Activated T-helper 1 cell treated with anti-CD3 and anti-CD28 coated beads, Interleukin-12 subunit alpha, Interleukin-12 subunit beta, Interleukin-2, Interleukin-4 antibody, amounts not matched to agents 30 ng/mL and 10 ng/mL and 1 ng/mL, durations not matched to agents 14 hours and 24 hours and 36 hours (primary cell): ENCODE measurements at places on chromosomes 16 and 17. TPM values are rescaled to one million over a fixed set of nuclear protein-coding genes. Genes with fewer than 3 reads are reported as not detected.
A peak's percentile ranks its signal among the peaks of the same experiment; 100 is the strongest.

- no peak for DNase-seq
These were observed 19.4 kb downstream of the SLC47A1 start for GRCh38 chr17:19553036-19553435.

The AATK gene
- total RNA-seq: 0.61 and 0.62 TPM in 2 replicates

The PRR29 gene
- total RNA-seq: 0.44 and 0.91 TPM in 2 replicates

DNA sequence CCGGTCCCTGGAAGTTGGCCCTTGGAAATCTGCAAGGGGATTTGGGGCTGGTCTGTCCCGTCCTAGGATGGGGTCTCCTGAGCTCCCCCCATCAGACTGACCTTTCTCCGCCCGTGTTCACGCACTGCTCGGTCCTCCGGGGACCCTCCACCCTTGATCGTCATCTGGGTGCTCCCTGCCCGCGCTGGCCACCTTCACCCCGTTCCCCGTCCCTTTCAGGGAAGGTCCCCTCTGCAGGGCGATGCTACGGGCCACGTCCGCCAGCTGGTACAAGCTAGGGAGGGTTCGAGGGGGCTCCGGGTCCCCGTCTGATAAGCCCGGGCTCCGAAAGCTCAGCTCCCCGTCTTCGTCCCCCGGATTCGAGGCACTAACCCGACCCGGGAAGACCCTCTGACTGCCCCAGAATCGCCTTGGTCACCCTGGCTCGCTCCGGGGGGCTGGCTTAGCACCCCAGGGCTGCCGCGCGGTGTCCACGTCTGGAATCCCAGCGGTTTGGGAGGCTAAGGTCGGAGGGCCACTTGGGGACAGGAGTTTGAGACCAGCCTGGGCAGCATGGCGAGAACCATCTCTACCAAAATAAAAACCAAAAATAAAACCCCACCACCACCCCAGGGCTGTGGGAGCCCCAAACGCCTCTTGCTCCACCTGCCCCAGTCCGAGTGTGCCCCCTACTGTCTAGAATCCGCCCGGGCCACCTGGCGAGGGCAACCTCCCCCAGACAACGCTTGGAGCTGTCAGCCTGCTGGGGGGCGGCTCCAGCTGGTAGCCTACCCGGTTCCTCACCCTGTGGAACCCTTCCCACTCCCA lies 1.1 kb upstream of the SLC43A2 start:
- DNase-seq: peak; percentile 62

GRCh38 chr17:72458301-72458700 lies 337.5 kb downstream of the SOX9 start:
- DNase-seq: no peak

- DNase-seq: no peak
These were observed 1.9 kb upstream of the ITGAL start for GRCh38 chr16:30470632-30470995.

DNA sequence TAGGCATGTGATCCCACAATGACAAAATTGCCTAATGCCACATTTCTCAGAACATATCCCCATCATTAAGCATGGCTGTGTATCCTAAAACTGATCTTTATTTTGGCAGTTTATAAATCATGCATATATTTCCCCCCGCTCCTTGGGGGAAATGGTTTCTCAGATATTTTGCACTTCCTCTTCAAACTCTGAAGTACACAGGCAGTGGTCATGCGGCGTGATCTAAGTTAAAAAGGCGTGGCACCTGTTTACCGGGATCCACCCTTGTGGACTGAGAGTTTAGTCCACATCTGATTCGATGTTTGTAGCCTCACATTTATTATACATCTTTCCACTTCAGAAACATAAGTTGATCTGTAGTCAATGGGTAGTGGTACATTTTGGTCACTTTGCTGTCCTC lies 51.4 kb downstream of the USP10 start:
- no peak for DNase-seq

The SYNGR3 gene
- total RNA-seq: 21.2 and 26.3 TPM in 2 replicates

The TBX2 gene
- not detected in 2 replicates for total RNA-seq

DNA sequence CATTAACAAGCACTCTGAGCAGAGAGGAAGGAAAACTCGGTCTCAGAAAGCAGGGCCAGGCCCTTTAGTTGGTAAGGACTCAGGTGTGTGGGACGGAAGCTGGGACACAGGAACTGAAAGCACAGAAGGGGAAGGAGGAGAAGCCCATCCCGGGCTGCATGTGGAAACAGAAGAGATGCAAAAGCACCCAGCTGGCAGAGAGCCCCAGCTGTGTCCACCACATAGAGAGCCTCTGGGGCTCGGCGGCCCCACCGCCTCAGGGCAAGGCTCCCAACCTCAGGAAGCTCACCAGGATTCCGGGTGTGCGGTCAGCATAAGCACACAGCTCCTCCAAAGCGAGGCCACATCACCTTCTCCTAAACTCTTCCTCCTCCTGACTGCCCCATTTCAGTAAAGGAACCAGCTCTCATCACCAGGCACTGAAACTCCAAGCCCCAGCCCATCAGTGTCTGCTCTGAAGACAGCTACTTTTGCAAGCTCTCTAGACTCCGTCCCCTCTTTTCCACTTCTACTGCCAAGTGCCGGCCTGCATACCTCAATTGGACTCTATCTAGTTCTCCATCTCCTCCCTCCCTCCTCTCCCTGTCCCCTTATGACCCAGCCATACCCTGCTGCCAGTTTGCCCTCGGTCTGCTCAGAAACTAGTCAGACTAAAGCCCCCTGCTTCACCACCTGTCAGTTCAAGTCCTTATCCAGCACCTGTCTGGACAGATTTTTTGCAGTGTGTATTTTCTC lies 6.0 kb downstream of the ST3GAL2 start:
- no peak for DNase-seq

GRCh38 chr17:65455972-65456343 lies 105.5 kb downstream of the AXIN2 start:
- no peak for DNase-seq

- no peak for DNase-seq
These were observed 111.9 kb downstream of the XYLT1 start for GRCh38 chr16:17358846-17359245.

- DNase-seq: no peak
These were observed 2.9 kb downstream of the PYCR1 start for GRCh38 chr17:81934098-81934757.

The FN3K gene
- 1.9 and 2.7 TPM in 2 replicates for total RNA-seq

The CDK5RAP3 gene
- total RNA-seq: 190 and 200 TPM in 2 replicates

- no peak for DNase-seq
These were observed 36.0 kb downstream of the ARHGAP23 start for GRCh38 chr17:38464251-38464722.

DNA sequence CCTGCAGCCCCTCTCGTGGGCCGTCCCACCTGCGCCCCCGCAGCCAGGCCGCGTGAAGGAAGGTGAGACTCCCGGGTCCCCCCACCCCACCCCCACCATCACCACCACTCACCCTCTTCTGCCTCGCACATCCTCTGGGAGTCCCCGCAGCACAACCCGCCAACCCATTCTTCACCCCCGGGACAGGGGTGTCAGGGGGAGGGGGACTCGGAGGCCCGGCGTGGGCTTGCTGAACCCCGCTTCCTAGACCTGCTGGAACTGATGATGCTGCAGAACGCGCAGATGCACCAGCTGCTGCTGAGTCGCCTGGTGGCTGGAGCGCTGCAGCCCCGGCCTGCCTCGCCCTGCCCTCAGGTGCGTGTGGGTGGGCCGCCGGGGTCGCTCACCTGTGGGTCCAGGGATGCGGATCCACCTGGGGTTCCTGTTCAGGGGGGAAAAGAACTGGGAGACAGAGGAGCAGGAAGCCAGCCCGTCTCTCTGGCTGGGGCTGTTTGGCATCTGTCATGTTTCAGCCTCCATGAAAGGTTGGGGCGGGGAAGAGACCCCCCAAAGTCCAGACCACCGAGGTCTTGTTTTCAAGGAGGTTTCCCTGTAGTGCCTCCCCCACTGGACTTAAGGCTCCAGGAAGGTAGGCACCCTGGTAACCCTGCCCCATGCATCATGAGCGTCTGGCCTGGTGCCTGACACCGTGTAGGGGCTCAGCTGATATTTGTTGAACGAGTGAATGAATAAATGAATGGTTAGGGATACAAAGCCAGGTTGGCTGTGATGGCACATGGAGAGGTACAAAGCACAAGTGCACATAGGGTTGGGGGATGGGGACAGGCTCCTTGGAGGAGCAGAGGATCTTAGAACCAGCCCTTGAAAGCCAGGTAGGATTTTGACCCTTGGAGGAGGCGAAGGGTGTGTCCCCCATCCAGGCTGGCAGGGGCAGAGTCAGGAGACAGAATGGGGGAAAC lies 849 bp downstream of the PRR29 start:
- no peak for DNase-seq

The PFN1 gene
- 1,423 and 1,429 TPM in 2 replicates for total RNA-seq

The RNF227 gene
- 6.2 and 6.3 TPM in 2 replicates for total RNA-seq

DNA sequence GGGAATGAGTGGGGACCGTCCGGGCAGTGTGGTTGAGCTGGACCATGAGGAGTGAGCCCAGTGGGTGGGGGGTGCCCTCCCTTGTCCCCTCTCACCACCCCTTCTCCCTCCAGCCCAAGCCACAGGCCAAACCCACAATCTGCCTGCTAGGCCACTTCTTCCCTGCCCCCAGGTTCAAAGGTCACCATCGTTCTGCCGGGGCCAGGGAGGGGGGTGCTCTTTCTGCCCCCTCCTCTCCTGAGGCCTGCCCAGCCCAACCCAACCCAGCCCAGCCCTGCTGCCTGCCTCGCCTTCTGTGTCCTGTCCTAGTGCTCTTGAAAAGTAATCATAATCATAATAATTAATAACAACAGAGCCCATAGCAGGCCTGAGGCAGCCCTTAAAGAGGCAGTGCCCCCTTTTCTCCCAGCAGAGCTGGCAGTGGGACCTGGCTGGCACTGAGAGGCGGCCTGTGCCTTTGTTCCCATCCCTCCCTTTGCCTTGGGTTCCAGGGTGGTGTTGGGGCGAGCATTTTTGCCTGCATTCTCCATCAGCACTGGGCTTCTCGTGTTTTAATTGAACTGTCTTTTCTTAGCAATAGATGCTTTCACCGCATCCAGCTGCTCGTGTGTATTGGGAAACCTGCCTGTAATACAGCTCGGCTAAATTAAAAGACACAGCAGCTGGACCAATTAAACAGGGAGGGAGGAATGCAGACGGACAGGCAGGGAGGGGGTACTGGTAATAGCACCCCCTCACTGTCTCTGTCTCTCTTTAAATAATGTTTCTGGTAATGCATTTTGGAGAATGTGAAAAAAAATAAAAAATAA lies 46.8 kb downstream of the SREBF1 start:
- no peak for DNase-seq

DNA sequence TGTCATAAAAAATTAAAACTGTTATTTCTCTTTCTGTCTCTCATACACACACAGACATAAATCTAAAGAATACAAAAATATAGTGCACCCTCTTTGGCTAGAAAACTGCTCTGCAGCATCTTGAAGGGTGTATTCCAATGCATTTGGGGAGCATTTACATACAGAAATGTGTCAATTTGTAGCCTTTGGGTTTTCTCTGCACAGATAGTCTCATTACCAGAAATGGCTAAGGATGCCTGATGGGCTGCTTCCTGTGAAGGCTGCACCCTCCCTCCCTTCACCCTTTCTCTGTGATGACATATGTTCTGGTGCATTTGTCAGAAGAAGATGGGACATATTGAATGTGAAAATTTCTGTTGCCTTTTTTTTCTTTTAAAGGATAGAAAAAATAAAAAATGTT lies 1239.3 kb downstream of the CDH11 start:
- DNase-seq: no peak

GRCh38 chr16:84004442-84004841 lies 36.4 kb downstream of the NECAB2 start:
- no peak for DNase-seq

The BCAS3 gene
- 8.3 and 8.5 TPM in 2 replicates for total RNA-seq

DNA sequence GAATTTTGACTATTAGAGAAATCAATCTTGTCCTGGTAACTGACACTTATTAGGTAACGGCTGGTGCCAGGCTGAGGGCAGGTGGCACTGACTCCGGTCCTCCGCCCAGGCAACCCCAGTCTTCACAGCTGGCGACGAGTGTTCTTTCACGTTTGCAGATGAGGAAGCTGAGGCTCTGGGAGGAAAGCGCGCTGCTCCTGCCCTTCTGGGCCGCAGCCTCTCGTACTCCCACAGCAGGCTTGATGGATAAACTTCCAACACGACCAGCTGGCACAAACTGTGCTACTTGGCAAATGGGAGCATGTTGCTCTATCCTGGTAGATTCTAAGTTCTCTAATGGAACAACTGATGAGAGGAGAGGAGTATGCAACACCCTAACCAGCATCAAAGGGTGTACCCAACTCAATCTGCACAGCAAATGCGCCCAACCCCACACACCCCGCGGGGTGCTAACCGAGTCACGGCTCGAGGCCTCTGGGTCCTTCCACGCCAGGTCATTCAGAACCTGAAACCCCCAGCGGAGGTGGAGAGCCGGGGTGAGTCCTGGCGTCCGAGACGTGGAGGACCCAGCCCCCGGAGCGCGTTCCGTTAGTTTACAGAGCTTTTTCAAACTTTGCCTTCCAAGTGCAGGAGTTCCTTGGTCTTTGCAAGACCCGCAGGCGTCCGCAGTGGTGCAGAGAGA lies 477 bp upstream of the SLC47A1 start:
- no peak for DNase-seq

GRCh38 chr17:55281649-55282378 lies 17.1 kb downstream of the HLF start:
- DNase-seq: no peak

- DNase-seq: no peak
These were observed 1080.1 kb upstream of the RBFOX1 start for GRCh38 chr16:6252541-6252940.

DNA sequence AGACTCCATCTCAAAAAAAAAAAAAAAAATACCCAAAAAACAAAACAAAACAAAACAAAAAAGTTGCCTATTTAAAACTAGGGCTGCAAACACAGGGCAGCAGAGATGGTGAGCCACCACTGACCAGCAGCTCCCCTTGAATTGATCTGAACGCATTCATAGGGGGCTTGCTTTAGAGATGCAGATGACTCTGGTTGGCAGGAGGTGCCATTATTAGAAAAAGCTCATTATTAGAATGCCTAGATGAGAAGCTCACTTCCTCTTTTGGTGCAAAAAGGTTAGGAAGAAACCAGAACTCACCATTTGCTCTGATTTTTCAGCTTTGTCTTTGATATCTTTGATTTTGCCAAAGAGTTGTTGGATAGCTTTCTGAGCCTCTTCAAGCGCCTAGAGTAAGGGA lies 53.1 kb downstream of the VPS53 start:
- DNase-seq: no peak

- DNase-seq: no peak
These were observed 7.3 kb downstream of the CDK5R1 start for GRCh38 chr17:32493976-32494513.

The CD300E gene
- total RNA-seq: not detected in 2 replicates

The HS3ST4 gene
- total RNA-seq: not detected in 2 replicates

DNA sequence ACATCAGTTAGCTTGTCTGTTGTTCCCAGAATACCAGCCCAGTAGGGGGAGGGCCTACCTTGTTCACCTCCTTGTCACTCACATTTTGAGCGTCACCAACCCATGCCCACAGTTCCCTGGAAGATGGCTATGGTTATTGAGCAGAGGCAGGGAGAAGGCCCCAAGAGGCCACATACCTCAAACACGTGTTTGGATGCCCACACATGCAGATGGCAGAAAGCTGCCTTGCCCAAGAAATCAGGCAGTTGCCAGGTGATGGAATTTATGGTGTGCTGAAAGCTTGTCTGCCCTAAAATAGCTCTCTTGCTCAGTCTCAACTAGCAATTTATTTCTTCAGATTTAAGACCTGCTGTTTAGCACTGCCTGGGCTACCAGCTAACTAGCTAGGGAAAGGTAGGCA lies 16.5 kb upstream of the CMTM4 start:
- no peak for DNase-seq

- no peak for DNase-seq
These were observed 4.1 kb downstream of the DLX3 start for GRCh38 chr17:49990921-49991320.

The YPEL3 gene
- total RNA-seq: 14.5 and 15.1 TPM in 2 replicates

GRCh38 chr17:866568-867103 lies 84.5 kb downstream of the MRM3 start:
- no peak for DNase-seq
